WTC11 (cell line): ENCODE measurements at places on chromosomes 1 and 21. TPM values are rescaled to one million over a fixed set of nuclear protein-coding genes. Genes with fewer than 3 reads are reported as not detected.
A peak's percentile ranks its signal among the peaks of the same experiment; 100 is the strongest.

- H3K27ac ChIP-seq: no peak overlapping the region
- H3K4me3 ChIP-seq: no peak overlapping the region
- no peak for DNase-seq
- H3K36me3 ChIP-seq: no peaks in the 10 kb centered on the region
Observed at GRCh38 chr1:55334160-55334559, 119.0 kb upstream of the USP24 start.

DNA sequence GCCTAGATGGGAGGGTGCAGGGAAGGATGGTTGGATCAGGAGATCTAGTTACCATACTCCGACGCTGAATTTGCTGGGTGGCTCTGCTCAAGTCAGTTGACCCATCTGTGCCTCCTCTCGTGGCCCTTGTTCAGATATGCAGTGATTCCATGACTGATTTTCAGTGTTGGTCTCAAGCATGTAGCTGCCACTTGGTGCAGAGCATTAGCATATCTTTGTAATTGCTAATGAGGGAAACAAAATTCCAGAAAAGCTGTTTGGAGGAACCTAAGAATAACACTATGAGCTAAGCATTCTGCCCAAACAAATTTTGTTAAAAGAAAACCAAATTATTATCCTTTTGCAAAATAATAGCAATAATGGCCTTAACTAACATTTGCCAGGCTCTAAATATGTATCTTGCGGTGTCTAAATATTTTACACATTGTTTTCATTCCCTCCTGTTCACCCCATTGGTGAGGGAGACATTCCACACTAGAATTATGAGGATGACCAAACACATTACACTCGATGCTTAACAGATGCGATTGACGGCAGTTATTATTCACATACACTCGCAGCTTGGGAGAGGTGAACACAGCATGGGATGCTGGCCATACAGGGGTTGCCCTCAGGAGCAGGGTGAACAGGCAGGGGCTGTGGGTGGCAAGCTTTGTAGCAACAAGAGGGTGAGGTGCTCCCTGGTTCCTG is 69.1 kb downstream of the KCNJ15 start:
- DNase-seq: no peak
- H3K27me3 ChIP-seq: peaks cover 5% of the 10 kb centered on the region; the same call in 1 of the 2 replicates
- no peak overlapping the region; the same call in 1 of the 2 replicates for H3K27ac ChIP-seq
- H3K36me3 ChIP-seq: no peaks in the 10 kb centered on the region
- peaks cover 32% of the 10 kb centered on the region for H3K4me1 ChIP-seq

FNDC5 gene
- total RNA-seq: 1.2 to 1.6 TPM (median 1.4 TPM) in 3 replicates

UBL4B gene
- 0.11 TPM in 1 of 3 replicates, not detected in the others for total RNA-seq

KCNE2 gene
- 0.23 to 0.62 TPM (median 0.44 TPM) in 3 replicates for total RNA-seq

CORT gene
- total RNA-seq: 0.48 to 0.66 TPM (median 0.48 TPM) in 3 replicates

DNA sequence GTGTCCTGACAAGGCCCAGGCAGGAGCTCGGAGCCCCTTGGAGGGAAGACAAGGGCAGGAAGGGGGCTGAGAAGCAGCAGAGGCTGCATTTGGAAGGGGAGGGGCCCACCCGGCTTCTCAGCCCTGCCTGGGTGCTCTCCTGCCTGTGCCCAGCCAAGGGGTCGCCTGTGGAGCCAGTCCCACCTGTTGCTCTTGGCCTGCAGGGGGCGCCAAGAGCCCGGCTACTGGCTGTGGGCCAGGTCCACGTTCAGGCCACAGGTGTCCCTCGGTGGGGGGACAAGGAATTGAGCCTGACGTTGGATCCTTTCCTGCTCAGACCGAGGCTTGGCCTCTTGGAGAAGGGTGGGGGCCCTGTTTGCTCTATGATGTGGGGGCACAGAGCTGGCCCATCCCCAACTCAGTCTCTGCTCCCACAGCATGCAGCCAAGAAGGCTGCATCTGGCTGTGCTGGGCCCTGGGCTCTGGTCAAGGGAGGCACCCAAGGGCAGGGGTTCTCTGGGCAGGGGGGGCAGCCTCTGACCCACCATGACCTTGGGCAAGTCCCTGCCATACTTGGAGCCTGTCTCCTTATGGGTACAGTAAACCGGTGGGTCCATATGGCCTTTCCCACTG is 10.9 kb downstream of the WNT4 start:
- peak; percentile 85 for DNase-seq
- no peak overlapping the region for H3K4me3 ChIP-seq
- no peaks in the 10 kb centered on the region for H3K36me3 ChIP-seq
- peaks cover 14% of the 10 kb centered on the region for H3K4me1 ChIP-seq

GRCh38 chr1:86748622-86749373 is 44.4 kb downstream of the SH3GLB1 start:
- no peak for DNase-seq
- H3K4me3 ChIP-seq: no peak overlapping the region
- no peaks in the 10 kb centered on the region for H3K27me3 ChIP-seq
- peaks cover 4% of the 10 kb centered on the region; the same call in 1 of the 2 replicates for H3K36me3 ChIP-seq
- no peak overlapping the region for H3K27ac ChIP-seq

GRCh38 chr21:35376406-35377135 is 327.5 kb upstream of the RUNX1 start:
- no peak overlapping the region for H3K27ac ChIP-seq
- no peak for DNase-seq
- H3K4me3 ChIP-seq: no peak overlapping the region

- H3K27ac ChIP-seq: no peak overlapping the region
- H3K4me1 ChIP-seq: no peaks in the 10 kb centered on the region
- no peak for DNase-seq
- peaks cover 9% of the 10 kb centered on the region; the same call in 1 of the 2 replicates for H3K36me3 ChIP-seq
- no peaks in the 10 kb centered on the region for H3K27me3 ChIP-seq
Observed at GRCh38 chr1:102834688-102835320, 273.5 kb downstream of the COL11A1 start.

GRCh38 chr21:36082237-36082664 is 12.4 kb downstream of the CBR1 start:
- no peak for DNase-seq
- H3K4me1 ChIP-seq: peaks cover 12% of the 10 kb centered on the region
- H3K4me3 ChIP-seq: no peak overlapping the region
- H3K27ac ChIP-seq: no peak overlapping the region
- H3K36me3 ChIP-seq: peaks cover 3% of the 10 kb centered on the region; the same call in 1 of the 2 replicates

USH2A gene
- total RNA-seq: 0.07 to 0.37 TPM (median 0.32 TPM) in 3 replicates

- peaks cover 16% of the 10 kb centered on the region for H3K27me3 ChIP-seq
- H3K36me3 ChIP-seq: no peaks in the 10 kb centered on the region
- H3K4me3 ChIP-seq: no peak overlapping the region
Observed at GRCh38 chr1:53371121-53371666, 43.3 kb upstream of the LRP8 start.

ITLN1 gene
- total RNA-seq: not detected in 3 replicates

GRCh38 chr21:32603131-32603530 is 9.0 kb downstream of the CFAP298 start:
- peaks cover 71% of the 10 kb centered on the region for H3K36me3 ChIP-seq
- no peaks in the 10 kb centered on the region; the same call in 1 of the 2 replicates for H3K27me3 ChIP-seq
- no peak for DNase-seq
- H3K4me1 ChIP-seq: peaks cover 70% of the 10 kb centered on the region
- peak overlapping the region; percentile 53 for H3K4me3 ChIP-seq

- peak overlapping the region; percentile 90 for H3K27ac ChIP-seq
- H3K36me3 ChIP-seq: no peaks in the 10 kb centered on the region
- no peak overlapping the region for H3K4me3 ChIP-seq
- peaks cover 37% of the 10 kb centered on the region for H3K4me1 ChIP-seq
Observed at GRCh38 chr1:18948913-18949685, 7.4 kb downstream of the IFFO2 start.

ILDR2 gene
- total RNA-seq: 0.89 to 1.8 TPM (median 1.6 TPM) in 3 replicates

DNA sequence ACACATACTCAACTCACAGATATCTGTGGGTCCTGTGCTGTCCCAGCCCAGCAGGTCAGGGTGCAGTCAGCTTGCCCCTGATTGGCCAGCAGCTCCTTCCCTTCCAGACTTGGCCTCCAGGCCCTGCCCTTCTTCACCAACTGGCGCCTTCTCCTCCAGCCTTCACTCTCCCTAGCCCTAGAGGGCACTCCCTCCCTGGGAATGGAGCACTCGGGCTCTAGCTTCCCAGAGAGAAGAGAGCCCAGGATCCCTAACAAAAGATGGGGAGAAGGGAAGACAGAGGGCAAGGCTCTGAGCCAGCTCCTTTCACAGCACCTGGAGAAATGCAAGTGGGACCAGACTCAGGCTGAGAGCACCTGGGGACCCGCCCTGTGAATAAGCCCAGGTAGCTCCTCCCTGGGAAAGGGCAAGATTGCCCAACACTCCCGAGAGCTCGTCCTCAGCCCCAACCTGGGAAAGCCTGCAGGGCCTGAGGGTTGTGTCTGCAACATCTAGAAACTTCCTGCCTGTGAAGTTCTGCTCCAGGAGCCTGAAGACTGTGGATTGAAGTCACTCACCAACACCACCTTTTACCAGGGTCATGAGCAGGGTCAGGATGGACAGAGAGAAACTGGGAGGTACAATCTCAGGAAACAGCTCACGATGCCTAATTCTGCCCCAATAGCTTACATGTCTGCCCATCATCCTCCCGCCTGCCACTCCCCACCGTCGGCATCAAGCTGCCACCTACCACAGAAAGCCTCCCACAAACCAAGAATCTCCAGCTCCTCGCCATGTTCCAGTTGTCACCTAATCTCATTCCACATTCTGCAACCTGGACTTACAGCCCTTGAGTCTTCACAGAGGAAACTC is at the start of gene PGLYRP4:
PGLYRP4 (minus strand) TSS at position 331 of the 852 bp plus-strand sequence. CDS start 909 bp downstream, outside the sequence.
- H3K27ac ChIP-seq: no peak within 1 kb of the TSS
- peaks cover 8% of the 10 kb centered on the region for H3K4me1 ChIP-seq
- H3K4me3 ChIP-seq: no peak within 1 kb of the TSS
- no peak for DNase-seq
- H3K36me3 ChIP-seq: no peaks in the 10 kb centered on the region

GRCh38 chr1:200405264-200405663 is 4.6 kb downstream of the ZNF281 start:
- no peaks in the 10 kb centered on the region for H3K27me3 ChIP-seq
- H3K4me1 ChIP-seq: peaks cover 77% of the 10 kb centered on the region
- H3K27ac ChIP-seq: no peak overlapping the region
- peaks cover 52% of the 10 kb centered on the region for H3K36me3 ChIP-seq
- no peak for DNase-seq

IFNLR1 gene
- 6.6 to 7.9 TPM (median 7.7 TPM) in 3 replicates for total RNA-seq

GRCh38 chr1:218374401-218375353 is 29.5 kb downstream of the TGFB2 start:
- no peaks in the 10 kb centered on the region for H3K27me3 ChIP-seq
- H3K4me3 ChIP-seq: no peak overlapping the region
- H3K36me3 ChIP-seq: no peaks in the 10 kb centered on the region
- no peak overlapping the region for H3K27ac ChIP-seq
- peaks cover 6% of the 10 kb centered on the region; the same call in 1 of the 2 replicates for H3K4me1 ChIP-seq

CD160 gene
- total RNA-seq: not detected in 3 replicates

- H3K27ac ChIP-seq: no peak overlapping the region
- no peak for DNase-seq
- H3K4me1 ChIP-seq: peaks cover 3% of the 10 kb centered on the region
- no peak overlapping the region for H3K4me3 ChIP-seq
- H3K36me3 ChIP-seq: no peaks in the 10 kb centered on the region
- H3K27me3 ChIP-seq: no peaks in the 10 kb centered on the region; the same call in 1 of the 2 replicates
Observed at GRCh38 chr1:97427371-97427770, 493.5 kb downstream of the DPYD start.

DNA sequence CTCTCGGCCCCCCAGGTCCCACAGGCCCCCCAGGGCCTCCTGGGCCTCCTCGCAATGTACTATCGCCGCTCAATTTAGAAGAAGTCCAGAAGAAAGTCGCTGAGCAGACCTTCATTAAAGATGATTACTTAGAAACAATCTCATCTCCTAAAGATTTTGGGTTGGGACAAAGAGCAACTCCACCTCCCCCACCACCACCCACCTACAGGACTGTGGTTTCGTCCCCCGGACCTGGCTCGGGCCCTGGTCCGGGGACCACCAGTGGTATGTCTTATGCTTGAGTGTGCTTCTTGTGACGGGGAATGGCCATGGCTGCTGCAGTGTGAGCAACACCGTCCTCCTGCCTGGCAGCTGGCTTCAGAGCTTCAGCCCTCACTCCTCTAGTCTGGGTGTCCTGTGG is 70.2 kb upstream of the DYNLT5 start:
- no peaks in the 10 kb centered on the region for H3K27me3 ChIP-seq
- no peak for DNase-seq
- no peak overlapping the region for H3K27ac ChIP-seq
- H3K4me3 ChIP-seq: no peak overlapping the region
- no peaks in the 10 kb centered on the region for H3K36me3 ChIP-seq

- no peak for DNase-seq
- no peak overlapping the region for H3K27ac ChIP-seq
- H3K36me3 ChIP-seq: peaks cover 5% of the 10 kb centered on the region; the same call in 1 of the 2 replicates
- H3K4me1 ChIP-seq: no peaks in the 10 kb centered on the region
Observed at GRCh38 chr1:213123536-213123935, 72.5 kb downstream of the RPS6KC1 start.

DNA sequence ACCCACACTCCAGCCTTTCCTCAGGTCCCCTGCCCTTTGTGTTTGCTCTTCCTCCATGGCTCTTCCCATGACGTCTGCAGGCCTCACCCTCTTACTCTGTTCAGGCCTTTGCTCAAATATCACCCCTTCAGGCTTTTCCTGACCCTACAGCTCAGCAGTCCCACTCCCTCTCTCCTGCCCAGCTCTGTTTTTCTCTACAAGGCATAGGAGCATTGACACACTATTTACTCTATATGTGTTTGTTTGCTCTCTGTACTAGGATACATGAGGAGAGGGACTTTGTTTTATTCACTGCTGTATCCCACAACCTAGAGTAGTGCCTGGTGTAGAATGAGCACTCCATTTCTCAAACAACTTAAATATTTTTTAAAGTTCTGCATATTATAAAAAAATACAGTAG is 107.4 kb upstream of the COA6 start:
- H3K27ac ChIP-seq: no peak overlapping the region
- H3K36me3 ChIP-seq: no peaks in the 10 kb centered on the region
- no peak for DNase-seq
- H3K27me3 ChIP-seq: no peaks in the 10 kb centered on the region

PWP2 gene
- total RNA-seq: 30.6 to 41.6 TPM (median 36.3 TPM) in 3 replicates

- H3K27me3 ChIP-seq: no peaks in the 10 kb centered on the region; the same call in 1 of the 2 replicates
- H3K4me3 ChIP-seq: no peak overlapping the region
- H3K36me3 ChIP-seq: no peaks in the 10 kb centered on the region
- H3K4me1 ChIP-seq: peaks cover 7% of the 10 kb centered on the region
- DNase-seq: no peak
- H3K27ac ChIP-seq: no peak overlapping the region
Observed at GRCh38 chr1:181406989-181407388, 76.3 kb upstream of the CACNA1E start.

DNA sequence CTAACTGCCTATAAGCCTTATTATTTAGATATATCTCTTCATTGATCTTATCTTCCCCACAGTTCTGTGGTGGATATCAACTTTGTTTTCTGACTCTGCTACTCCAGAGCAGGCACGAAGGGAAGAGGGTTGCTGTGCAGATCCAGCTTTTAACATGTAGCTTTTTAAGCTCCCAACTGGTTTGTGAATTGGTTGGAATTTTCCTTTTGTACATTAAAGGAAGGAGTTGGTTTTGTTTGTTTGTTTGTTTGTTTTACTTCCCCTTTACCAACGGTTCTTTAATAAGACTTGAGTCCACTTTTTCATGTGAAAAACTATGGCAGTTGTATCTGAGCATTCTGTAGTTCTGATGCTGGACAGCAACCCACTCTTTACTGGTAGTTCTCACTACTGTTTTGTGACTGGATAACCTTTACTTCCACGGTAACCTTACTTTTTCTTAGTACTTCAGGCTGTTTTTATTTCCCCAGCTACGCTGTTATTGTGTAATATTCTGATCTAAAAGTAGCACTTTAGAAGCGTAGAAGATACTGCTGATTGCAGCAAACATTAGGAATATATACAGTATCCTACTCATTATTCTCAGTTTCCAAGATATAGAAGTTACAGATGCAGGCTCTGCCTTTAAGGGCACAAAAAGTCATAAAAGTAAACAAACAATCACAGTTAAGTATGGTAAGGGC is 1.6 kb downstream of the GNPAT start:
- H3K4me1 ChIP-seq: peaks cover 15% of the 10 kb centered on the region
- H3K27me3 ChIP-seq: no peaks in the 10 kb centered on the region
- peak overlapping the region; percentile 96 for H3K4me3 ChIP-seq
- H3K36me3 ChIP-seq: peaks cover 9% of the 10 kb centered on the region
